ENCODE measurements at places on chromosomes 11 and 22.
A peak's percentile ranks its signal among the peaks of the same experiment; 100 is the strongest.

- no peak for DNase-seq
Observed at GRCh38 chr22:29636751-29637150, 33.3 kb downstream of the NF2 start.

- DNase-seq: no peak
Observed at GRCh38 chr11:131814108-131814507, 443.7 kb downstream of the NTM start.

GRCh38 chr11:96219981-96220623, 122.9 kb downstream of the MAML2 start:
- no peak for DNase-seq

DNA sequence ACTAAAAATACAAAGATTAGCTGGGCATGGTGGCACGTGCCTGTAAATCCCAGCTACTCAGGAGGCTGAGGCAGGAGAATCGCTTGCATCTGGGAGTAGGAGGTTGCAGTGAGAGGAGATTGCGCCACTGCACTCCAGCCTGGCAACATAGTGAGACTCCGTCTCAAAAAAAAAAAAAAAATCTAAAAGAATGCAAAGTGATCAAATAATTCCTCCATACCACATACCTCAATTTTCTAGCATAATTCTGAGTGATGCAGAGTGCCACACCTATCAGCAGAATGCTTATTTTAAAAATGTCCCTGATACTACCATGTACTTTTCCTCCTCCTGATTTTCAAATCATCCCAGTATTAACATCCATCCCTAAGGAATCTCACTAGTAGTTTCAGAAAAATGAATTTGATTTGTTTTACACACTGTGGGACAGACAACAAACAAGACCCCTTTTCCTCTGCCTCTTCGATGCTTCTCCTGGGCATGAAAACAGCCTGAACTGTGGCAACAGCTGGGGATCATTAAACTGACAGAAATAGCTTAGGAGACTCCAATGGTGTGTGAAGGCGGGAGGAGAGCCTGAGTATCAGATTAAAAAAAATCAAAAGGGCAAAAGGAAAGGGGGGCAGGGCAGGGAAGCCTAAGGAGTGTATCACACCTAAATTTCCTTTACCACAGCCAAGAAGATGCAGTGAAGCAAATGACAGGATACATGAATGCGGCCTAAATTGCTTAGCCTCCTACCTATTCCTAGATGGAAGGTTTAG, 114.7 kb downstream of the SGSM3 start:
- DNase-seq: no peak

DNA sequence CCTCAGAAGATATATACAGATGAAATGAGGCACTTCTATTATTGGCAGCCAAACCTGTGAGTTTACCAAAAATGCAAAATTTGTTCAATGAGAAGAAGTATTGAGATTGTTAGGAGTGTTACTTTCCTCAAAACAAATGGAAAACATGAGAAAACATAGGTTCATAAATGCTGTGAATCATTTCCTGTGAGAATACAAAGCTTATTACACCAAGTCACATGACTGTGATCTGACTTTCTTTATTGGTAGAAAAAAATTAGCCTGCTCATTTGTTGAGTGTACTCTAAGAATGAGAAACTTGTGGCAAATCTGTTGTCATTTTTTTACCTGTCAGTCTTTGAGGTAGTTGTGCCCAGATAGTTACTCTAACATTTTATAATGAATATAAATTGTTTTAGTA, 215.1 kb downstream of the TMEM135 start:
- peak; percentile 3 for DNase-seq

DNA sequence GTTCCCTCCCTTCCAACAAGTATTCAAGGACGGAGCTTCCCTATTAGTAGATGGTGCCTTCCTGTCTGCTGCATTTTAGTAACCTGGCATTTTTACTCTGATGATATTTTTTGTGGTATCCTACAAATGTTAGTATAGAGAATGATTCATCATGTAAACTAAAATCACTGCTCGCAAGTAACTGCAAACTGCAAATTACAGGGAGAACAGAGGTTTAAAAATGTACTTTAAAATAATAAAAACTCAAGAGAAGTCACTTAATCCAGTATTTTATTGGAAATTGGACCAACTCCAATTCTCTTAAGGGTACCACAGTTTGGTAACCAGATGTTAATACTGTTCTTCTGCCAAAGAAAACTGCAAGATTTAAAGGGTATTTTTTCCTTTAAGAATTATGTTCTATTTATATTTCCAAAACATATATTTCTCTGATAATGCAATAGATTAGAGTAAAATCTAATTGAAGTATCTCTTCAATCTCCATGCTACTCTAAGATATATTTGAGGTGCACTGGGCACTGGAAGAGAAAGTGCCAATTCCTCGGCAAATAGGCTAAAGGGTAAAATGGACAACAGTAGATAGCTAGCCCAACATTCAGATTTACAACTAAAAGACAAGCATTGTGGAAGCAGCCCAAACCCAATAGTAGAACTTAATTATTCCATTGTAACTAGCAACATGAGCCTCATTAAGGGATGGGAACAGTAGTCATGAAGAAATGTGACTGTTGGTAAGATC, 298.0 kb downstream of the TTC28 start:
- DNase-seq: no peak

DNA sequence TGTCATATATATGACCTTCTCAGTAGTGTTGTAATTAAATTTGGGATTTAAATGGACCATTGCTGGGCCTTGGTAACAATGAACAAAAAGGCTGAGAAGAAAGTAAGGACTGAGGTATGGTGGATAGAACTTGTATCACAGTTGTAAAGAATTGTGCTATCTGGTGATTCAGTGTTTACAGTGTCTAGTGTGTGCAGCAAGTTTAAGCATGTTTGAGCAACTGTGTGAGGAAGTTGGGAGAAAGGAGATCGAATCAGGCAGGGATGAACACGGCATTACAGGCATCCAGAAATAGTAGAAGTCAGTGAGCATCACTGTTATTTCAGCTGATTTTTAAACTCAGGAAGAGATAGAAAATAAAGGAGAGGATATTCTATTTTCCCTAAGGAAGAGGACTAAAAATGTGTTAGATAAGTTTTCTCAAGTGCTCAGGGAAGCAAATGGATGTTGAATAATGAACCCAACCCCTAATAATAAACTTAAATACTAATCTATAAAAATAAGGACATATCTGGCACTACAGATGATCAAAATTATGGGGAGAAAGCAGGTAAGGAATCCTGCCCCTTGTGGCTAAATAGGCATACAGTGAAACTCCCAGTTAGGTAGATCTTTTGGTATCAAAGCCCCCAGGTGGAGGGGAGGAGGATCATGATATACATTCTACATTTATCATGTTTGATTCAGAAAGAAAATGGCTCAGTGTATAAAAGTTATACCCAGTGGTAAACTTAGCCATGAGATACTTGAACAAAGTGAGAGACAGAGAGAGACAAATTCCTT, 361.0 kb upstream of the ANO3 start:
- DNase-seq: no peak

- DNase-seq: no peak
Observed at GRCh38 chr11:64656862-64657261, 65.8 kb downstream of the SLC22A12 start.

DNA sequence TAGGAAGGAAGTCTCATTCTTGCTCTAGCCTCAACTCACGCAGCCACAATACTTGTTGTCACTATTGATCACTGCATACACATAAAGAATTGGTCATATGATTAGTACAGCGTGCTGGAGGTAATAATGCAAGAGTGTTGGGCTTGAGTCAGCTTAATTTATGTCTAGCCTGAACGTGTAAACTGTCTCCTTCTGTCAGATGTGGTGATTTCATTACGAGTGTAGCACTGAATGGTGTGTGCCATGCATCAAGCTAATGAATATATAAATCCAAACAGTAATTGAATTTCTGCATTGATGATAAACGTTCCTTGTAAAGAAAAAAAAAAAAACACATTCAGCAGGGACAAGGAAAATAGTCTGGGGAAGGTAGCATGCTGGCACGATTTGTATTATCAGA, 396.2 kb upstream of the RAG2 start:
- DNase-seq: no peak

DNA sequence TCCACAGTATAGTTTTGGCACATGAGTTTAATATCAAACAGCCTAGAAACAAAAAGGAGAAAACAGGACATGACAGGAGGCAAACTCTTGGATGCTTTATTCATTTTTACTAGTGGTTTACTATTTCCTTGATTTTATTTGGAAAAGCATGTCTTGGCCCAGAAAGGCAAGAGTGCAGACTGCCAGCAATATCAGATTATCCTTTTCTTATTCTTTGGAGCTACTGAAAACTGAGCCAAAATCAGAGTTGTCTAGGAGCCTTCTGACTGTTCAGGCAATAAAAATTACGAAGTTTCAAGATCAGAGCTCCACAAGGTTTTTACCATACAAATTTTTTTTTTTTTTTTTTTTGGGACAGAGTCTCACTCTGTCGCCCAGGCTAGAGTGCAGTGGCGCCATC, 16.0 kb downstream of the CELF1 start:
- DNase-seq: no peak

GRCh38 chr11:110774138-110775014, 62.1 kb upstream of the ARHGAP20 start:
- no peak for DNase-seq

GRCh38 chr22:42947211-42947990, 67.5 kb downstream of the PACSIN2 start:
- no peak for DNase-seq

GRCh38 chr22:33440756-33441155, 382.6 kb upstream of the SYN3 start:
- no peak for DNase-seq

DNA sequence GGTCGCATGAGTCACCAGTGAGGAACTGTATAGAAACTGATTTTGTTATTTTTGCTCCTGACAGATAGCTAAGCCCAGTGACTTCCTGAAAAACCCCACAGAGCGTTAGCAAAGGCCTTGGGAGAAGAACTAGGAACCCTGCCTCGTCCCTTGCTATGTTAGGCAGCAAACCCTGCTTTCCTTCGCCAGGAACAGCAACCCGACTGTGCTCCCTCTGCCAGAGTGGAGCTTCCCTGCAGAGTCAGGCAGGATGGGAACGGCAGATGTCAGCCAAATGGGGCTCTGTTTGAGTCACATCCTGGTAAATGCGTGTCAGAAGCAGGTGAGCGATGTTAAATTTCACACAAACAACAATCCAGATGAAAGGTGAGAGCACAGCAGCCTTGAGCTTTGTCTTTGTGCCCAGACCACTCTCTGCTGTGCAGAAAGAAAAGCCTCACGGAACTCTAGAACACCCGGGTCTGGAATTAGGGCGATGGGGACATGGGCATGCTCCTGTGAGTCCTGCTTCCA, 186.6 kb downstream of the ADAMTS15 start:
- DNase-seq: no peak

DNA sequence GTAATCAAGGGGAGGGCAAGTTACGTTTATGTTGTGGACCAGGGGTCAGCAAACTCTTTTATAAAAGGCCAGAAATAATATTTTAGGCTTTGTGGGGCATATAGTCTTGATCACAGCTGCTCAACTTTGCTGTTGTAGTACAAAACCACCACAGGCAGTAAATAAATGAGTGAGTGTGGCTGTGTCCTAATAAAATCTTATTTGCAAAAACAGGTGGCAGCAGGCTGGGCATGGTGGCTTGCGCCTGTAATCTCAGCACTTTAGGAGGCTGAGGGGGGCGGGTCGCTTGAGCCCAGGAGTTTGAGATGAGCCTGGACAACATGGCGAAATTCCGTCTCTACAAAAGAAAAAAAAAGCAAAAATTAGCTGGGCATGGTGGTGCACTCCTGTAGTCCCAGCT, 57.9 kb upstream of the NUP160 start:
- DNase-seq: no peak

DNA sequence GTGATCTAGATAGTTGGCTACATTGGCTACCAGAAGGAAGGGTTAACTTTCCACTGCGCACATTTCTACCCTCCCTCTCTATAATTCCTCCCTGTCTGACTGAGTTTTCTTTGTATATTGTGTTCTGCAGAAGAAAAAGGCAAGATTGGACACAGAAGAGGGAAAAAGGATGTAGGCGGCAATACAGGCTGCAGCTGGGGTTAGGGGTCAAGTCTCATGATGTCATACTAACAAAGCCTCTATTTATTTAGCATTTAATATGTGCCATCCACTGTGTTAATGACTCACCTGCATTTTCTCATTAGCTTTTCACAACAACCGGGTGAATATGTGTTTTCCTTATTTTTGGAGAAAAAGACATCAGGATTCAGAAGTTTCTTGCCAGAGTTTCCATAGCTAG, 2.0 kb downstream of the FAM83F start:
- DNase-seq: no peak

- DNase-seq: no peak
Observed at GRCh38 chr22:50337262-50338041, 5.7 kb upstream of the PPP6R2 start.

DNA sequence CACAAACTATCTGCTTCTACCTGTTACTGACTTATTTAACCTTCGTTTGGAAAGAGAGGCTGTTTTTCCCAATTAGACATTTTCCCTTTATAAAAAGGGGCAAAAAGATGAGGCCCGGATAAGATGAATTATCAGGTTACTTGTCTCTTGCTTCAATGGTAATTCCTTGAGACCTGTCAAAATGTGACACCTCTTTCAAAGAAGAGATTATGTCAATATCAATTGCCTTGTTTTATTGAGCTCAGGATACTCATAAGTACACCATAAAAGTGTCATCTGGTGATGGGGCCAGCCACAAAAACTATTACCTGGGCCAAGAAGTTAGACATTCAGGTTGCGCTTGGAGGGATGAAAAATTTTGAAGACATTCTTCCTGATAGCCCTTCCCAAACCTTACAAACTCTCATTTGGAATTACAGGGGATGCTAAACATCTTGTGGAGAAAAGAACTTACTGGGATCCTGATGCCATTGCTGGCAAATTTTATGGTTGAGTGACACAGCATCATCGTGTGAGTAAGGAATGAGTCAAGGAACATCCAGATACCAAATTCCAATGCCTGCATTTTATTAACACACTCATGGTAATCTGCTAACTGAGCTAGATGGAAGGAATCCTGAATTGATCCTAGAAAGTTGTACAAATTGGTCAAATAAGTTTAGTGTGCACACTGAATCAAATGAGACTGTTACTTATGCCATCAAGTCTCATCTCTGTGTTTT, 1071.2 kb downstream of the LRRC4C start:
- DNase-seq: no peak

GRCh38 chr11:61828379-61828628, 204 bp downstream of the FADS2 start:
- DNase-seq: no peak

GRCh38 chr11:116232364-116232828, 540.4 kb downstream of the BUD13 start:
- DNase-seq: no peak

DNA sequence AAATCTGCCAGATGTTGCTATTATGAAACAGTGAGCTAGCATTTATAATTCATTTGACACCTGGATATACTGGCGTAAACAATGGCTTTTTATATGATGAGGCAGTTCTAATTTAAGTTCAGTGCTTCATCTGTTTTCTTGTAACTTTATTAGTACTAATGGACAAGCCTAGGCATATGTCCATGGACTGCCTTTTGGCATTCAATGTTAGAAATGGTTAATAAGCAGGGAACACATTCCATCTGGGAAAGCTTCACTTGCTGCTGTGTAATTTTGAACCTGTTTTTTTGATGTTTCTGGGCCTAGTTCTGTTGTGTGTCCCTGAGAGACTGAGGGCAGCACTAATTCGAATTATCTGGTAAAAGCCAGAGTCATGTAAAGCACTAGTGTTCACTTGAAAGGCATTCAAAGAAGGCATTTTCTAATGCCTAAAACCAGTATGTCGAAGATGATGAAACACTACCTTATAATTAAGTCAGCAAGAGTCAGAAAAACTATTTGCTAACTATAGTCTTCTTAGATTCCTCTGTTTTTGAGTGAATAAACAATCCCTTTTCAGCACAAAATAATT, 138.5 kb downstream of the SWAP70 start:
- no peak for DNase-seq

- no peak for DNase-seq
Observed at GRCh38 chr22:42317691-42318547, 47.5 kb upstream of the TCF20 start.
